ENCODE measurements at places on chromosomes 1 and 21.
A peak's percentile ranks its signal among the peaks of the same experiment; 100 is the strongest.

GRCh38 chr1:148362626-148363438, 120.3 kb downstream of the PPIAL4G start:
- peak; percentile 17 for DNase-seq

DNA sequence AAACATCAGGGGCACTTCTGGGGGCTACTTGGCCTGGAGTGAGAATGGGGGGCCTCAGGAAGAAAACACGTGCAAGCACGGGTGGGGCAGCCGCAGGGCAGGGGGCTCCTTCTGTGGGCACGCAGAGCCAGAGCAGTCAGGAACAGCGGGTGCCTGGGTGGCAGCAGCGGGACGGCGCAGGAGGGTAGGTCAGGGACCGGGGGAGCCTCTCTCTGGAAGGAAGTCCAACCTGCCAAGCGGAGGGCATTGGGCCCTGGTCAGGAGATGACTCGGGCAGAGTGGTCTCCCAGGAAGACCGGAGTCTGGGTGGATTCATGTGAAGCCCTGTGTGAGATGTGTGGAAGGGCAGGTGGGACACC, 27.1 kb downstream of the CTNNBIP1 start:
- DNase-seq = no peak

DNA sequence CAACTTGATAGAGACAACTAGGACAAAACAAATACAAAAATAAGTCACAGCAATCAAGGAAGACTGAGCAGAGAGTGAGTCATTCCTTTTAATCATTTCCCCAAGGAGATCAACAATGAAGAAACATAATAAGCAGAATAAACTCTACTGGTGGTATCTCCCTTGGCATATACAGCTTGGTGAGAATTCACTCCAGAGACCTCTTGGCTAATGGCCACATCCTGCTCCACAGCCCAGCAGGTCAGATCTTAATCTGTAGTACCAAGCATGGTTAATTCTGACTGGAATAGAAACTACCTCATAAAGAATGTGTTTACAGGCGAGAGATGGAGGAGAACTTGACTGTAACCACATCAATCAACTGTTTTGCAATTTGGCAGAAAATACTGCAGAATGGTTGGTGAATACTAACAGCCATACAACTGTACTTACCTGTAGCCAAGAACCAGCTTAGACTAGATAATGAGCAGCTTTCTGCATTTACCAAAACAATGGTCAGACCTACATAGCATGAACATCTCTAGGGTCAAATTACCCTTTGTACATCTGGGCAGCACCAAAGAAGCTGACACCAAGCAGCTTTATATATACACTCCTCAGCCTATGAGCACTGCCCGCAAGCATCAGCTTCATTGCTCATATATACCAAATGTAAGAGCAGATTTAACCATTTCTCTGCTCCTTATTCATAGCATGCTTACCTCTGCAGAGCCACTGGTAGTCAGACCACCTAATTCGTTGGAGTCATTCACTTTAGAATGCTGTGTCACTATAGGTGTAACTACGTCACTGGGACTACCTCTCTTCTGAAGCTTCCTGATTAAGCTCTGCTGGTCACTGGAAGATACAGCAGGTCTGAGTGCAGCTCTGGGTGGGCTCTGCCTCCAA, 51.0 kb downstream of the KIAA0319L start:
- peak; percentile 70 for DNase-seq

DNA sequence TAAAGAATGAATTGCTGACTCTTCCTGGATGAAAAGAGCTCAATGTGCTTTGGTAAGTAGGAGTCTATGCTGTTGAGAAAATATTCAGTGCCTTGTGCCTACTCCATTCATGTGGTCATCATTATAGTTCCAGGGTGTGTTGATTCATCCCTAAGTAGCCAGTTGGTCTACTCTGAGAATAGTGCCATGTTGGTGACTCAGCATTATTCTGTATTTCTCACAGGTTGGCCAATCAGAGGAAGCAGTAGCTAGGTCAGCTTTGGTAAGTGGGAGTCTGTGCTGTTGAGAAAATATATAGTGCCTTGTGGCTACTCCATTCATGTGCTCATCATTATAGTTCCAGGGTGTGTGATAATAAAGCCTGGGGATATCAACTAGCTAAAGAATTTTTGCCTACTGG, 397.3 kb downstream of the AGBL4 start:
- DNase-seq = no peak

DNA sequence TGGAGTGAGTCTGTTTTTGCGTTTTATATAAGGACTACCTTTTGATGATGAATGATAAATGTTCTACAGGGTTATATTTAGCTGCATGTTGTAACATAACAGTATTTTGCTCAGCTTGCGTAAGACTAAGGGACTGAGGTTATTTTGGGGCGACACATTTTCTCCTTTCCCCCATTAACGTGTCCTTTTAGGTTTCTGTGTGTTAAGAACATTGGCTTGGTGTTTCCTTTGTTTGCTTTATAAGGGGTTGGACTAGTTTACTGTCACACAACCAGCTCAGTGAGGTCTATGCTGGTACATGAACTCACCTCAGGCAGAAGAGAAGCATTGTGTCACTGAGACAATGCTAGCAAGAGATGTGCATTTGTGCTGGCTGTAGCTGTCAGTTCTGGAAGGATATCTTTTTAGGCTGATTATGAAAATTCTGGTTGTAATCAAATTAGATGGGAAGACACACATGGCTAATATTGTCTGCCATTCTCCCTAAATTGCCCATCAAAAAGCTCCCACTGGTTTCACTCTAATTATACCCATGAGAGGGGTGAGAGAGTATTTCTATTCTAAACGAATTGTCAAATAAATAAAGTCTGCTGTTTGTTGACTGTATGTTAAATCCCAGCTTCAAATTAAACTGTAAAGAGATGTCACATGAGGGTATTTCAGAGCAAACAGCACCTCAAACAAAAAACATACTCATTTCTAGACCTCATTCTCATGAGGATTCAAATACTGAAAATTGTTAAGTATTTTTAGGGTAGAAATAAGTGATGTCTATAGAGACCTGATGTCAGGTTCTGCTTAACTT, 62.6 kb downstream of the CDC14A start:
- no peak for DNase-seq

DNA sequence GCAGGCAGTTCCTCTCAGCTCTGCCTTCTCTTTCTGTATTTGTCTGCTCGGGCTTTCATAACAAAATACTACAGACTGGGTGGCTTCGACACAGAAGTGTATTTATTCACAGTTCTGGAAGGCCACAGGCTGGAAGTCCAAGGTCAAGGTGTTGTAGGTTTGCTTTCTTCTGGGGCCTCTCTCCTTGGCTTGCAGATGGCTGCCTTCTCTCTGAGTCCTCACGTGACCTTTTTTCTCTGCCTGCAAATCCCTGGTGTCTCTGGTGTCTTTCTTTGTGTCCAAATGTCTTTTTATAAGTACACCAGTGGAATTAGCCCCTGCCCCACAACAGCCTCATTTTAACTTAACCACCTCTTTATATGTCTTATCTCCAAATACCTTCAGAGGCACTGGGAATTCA, 250.0 kb downstream of the TM2D1 start:
- DNase-seq = no peak

DNA sequence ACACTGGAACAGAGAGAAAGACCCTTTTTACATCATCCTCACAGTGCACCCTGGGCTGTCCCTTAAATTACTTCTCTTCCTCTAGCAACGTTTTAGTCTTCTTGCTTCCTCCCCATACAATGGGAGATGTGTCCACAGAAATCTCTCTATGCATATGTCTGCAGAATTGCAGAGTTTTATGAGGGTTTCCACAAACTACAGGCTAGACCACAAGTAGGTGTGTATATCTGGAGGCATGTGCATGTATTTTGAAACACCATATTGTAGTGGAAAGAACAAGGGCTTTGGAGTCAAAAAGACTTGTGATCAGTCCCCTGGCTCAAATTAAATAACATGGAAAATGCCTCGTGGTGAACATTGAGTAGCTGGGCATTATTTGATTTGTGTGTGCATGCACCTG, 121.3 kb upstream of the IPO9 start:
- DNase-seq = no peak

- DNase-seq = no peak
These were observed 5.9 kb downstream of the TP73 start for GRCh38 chr1:3658231-3658615.

- no peak for DNase-seq
These were observed 124.6 kb upstream of the NGF start for GRCh38 chr1:115462566-115463076.

DNA sequence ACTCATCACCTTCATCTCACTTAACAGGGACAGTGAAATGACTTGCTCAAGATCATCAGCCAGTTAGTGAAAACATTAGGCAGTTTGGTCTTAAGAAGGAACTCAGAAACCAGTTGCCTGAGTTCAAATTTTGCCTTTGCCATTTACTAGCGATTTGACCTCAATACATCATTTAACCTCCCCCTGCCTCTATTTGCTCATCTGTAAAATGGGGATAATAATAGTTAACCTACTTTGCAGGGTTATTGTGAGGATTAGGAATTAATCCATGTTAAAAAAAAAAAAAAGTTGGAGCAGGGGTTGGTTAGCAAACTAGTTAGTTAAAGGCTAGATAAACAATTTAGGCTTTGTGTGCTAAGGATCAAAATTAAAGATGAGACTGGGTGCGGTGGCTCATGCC, 10.6 kb upstream of the TACSTD2 start:
- no peak for DNase-seq

DNA sequence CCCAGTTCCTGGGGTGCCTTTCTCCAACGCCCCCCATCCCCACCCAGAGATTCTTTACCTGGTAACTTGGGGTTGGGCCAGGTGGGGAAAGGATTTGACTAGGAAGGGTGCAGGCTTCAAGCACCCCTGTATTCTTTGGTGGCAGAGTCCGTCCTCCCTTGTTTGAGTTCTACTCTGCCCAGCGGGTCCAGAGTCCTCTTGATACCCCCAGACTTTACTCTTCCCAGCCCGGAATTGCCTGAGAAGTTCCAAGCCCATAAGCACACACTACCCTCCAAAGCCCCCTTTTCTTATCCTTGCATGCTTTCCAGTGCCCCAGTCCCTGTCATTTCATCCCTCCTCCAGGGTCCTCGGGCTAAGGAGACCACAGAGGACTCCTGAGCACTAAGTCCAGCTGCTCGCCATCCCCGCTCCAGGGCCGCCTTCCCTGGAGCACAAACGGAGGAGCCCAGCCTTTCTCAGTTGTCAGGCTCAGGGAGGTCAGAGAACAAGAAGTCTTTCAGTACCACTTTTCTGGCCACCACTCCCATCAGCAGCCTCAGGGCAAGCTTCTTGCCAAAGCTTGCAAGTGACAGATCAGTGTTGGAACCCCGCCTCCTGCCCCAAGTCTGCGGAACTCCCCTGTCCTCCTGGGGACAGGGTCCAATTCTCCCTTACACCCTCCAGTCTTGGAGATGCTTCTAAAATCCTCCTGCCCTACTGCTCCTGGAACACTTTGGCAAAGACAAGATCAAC, 12.2 kb downstream of the SLC45A3 start:
- DNase-seq = no peak

GRCh38 chr1:219147571-219148019, 26.1 kb upstream of the LYPLAL1 start:
- DNase-seq = no peak

GRCh38 chr1:47841356-47841755, 155.8 kb downstream of the TRABD2B start:
- no peak for DNase-seq

DNA sequence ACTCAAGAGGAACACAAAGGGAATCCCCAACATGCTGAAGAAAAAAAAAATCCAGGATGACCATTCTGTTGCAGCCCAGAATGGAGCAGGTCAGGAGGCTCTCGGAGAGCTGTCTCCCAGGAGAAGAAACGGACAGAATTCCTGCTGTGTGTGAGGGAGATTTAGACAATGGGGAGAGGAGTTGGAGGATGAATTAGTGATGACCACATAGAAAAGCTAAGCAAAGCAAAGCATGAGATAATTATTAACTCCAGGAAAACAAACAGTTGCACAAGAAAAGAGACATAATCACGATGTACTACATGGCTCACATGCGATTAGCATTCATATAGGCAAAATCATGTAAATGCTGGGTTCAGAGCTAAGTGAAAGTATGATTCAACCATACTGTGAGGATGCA, 61.1 kb upstream of the SMYD2 start:
- DNase-seq = no peak

DNA sequence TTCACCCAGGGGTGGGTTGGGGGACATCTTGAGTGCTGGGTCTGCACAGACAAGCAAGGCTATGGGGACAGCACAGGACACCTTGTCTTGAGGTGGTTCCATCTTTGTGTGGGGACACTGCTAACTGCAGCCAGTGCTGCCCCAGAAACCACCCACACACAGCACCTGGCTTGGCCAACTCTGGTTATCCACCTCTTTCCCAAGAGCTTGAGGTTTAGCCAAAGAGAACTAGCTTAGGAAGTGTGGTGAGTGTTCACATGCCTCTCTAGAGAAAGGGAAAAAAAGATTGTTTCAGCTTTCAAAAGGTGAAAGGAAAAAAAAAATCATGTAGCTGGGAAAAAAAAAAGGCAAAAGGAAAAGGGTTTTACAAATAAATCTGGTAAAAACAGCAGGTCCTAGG, 32.4 kb downstream of the BCAR3 start:
- DNase-seq = no peak

DNA sequence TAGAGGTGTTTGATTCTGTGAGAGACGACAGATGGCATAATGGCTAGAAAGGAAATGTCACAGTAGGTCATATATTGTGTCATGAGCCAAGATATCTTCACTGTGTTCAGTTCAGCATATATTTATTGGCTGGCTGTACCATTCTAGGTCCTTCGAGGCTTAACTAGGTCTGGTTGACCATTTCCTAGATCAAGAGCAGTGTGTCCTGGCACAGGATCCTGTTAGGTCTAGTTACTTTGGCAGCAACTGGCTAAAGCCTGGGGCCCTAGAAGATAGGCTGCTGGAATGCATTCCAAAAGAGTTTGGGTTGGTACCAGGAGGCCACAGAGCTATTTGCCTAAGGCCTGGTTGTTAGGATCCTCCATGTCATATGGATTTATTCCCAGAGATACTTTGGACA, 20.9 kb downstream of the ZBTB40 start:
- DNase-seq = no peak

GRCh38 chr1:163094182-163094581, 25.0 kb downstream of the RGS4 start:
- no peak for DNase-seq

DNA sequence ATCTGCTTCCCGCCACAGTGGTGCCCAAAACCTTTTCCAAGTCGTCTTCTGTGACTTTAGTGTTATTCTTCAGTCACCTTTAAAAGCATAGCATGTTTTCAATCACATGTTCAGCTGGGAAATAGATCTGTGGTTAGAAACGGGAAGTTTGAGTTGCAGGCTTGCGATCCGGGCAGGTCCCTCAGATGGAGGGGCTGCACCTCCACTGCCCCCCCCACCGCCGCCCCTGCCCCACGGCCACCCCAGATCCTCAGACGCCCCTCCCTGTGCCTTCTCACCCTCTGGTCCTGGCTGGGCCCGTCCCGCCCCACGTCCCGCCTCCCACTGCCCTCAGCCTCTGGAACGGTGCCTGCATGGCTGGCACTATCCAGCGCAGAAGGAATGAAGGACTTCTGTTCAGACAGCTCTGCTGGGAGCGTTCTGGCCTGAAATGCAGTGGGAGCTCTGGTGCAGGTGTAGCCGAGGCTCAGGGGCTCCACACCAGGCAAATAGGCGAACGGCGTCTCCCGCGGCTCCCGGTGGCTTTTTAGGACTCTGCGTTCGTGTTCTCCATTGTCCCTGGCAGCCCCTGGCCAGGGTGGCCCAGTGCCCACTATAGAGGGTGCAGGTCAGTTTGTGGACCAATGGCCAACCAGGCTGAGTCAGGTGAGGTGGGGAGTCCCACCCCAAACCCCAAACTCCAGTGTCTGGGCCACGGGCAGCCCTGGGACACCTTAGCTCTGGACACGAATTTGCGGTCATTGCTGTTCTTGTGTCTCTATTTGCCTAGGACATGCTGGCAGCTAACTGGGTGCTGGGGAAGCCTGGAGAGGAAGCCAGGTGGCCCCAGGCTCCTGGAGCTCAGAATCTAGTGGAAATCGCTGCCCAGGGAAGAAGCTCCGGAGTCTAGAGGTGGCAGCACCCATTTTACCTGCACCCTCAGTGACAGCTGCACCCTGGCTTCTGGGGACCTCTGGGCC, 67.1 kb downstream of the FAAP20 start:
- DNase-seq = no peak

All from activated T-helper 1 cell treated with anti-CD3 and anti-CD28 coated beads, Interleukin-12 subunit alpha, Interleukin-12 subunit beta, Interleukin-2, Interleukin-4 antibody, amounts not matched to agents 30 ng/mL and 10 ng/mL and 1 ng/mL, durations not matched to agents 14 hours and 24 hours and 36 hours (primary cell).